ENCODE measurements at places on chromosomes 16 and 17.

DNA sequence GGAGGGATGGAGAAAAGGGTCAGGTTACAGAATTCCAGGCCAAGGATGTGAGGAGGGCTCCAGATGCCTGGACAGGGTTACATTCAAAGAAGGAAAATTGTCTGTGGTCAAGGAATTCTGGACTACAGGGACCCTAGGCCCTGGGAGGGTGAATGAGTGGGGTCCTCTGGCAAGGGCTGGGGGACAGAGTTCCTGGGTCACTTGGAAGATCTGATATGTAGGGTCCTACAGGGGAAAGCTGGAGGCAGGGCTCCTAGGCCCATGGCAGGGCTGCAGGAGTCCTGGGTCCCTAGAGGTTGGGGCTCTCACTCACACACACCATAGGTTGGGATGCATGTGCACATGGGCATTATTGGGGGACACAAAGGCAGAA lies 46.3 kb upstream of the ACSM2B start:
- DNase-seq = no peak

GRCh38 chr17:4150096-4150495 lies 7.1 kb downstream of the CYB5D2 start:
- DNase-seq = no peak

- no peak for DNase-seq
These were observed 6.5 kb downstream of the FMNL1 start for GRCh38 chr17:45227926-45228762.

DNA sequence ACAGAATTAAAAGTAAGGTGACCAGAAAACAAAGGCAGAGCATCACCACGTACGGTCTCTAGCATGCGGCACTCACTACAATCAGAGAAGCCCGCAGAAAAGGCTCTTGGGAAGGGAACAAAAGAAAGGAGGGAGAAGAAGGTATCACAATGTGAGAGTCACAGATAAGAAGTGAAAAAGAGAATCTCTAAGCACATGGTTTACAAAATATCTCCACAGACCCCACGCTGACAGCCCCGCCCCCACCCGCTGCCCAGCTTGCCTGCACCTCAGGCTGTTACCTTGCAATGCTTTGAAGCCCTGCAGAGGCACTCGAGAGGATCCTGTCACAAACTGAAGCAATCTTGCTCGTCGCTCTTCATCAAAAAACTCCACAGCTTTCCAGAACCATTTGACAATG lies 40.5 kb downstream of the CEP95 start:
- no peak for DNase-seq

GRCh38 chr17:6558932-6559752 lies 2.8 kb upstream of the PITPNM3 start:
- no peak for DNase-seq

DNA sequence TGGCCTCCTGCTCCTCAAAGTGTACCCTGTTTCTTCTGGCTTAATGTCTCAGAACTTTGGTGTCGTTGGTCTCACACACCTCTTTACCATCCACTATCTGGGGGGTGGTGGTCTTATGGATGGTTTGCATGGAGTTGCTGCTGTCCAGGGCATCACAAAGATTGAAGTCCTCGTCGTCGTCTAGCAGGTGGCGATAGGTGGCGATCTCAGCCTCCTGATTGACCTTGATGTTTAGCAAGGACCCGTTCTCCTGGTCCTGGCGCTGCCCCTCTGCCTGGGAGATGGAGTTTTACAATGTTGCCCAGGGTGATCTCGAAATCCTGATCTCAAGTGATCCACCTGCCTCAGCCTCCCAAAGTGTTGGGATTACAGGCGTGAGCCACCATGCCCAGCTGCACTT lies 31.1 kb upstream of the HELZ start:
- no peak for DNase-seq

DNA sequence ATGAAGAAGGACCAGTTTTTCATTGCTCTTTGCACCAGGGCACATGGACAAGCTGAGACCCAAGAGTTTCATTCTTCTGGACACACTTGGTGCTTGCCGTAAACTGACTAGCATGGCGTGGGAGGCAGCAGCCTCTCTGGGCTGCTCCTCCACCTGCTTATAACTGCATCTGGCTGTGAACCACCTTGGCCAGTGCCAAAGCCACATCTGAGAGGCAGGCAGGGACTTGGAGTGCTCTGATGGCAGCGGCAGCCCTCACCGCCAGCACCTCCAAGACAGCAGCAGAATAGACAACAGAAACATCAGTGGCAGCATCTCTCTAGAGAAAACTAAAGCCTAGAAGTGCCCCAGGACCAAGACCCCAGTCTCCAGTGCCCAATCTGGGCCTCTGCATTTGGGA lies 4.7 kb downstream of the KRT37 start:
- DNase-seq = no peak

DNA sequence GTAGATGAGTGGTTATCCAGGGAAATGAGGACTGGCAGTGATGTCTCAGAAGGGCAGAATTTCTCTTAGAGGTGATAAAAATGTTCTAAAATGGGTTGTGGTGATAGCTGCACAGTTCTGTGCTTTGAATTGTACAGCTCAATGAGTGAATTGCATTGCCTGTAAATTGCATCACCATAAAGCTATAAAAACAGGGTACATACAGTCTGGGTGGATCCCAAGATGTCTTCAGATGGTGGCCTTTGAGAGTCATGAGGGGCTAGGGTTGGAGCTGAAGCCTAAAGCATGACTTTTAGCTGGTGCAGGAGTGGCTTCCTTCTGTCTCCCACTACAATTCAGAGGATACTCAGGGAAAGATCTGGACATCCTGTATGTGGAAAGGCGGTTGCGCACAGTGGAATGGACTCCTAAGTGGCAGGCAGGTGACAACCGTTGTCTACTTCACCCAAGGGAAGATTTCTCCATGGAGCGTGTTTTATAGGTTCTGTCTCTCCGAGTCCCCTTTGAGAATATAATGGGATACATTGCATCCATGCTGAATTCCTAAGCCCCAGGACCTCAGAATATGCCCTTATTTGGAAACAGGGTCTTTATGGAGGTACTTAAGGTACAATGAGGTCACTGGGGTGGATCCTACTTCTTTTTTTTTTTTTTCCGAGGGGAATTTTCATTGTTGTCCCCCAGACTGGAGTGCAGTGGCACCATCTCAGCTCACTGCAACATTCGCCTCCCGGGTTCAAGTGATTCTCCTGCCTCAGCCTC lies 1.6 kb upstream of the IL32 start:
- DNase-seq = no peak

GRCh38 chr17:39639566-39640458 lies 2.9 kb downstream of the STARD3 start:
- no peak for DNase-seq

DNA sequence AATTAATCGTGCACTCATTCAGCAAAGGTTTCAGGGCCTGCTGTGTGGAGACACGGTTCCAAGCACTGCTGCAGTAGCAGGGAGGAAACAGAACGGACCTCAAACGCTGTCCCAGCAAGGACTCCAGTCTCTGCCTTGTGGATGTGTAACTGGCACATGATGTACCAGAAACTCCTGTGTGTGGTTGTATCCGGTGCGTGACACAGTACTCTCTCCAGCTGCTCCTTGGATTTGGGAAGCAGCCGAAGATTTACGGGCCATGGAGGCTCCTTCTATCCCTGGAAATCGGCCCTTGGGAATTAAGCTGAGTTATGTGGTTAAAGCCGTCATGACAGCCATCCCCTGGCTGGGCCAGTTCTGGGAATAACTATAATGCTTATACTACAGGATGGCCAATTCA lies 8.5 kb upstream of the ANKRD11 start:
- no peak for DNase-seq

DNA sequence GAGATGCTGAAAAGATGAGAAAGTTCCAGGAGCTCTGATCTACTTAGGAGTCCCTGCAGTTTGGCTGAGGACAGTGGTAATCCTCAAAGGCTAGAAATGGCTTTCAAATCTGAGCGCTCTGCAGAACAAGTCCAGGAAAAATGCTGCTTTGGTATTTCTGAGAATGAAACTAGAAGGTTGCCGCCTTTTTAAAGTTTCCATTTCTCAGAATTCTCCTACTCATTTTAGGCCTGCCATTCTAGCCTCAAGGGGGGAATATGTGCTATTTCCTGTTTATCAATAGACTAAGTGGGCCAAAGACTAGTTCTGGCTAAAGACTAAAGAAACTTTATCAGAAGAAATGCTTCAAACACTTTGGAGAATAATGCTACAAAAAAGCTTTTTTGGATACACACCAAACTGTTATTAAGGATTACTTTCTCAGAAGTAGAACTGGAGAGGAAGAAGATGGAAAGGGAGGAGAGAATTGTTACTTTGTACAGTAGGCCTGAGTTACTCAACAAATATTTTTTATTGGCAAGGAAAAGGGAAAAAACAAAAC lies at the start of gene SLFN12L:
SLFN12L (minus strand) TSS at position 78 of the 541 bp plus-strand sequence. CDS start 15,314 bp downstream, outside the sequence.
- no peak for DNase-seq

- DNase-seq = no peak
These were observed 63.9 kb downstream of the NXN start for GRCh38 chr17:915538-916201.

GRCh38 chr16:13139661-13140241 lies 238.4 kb downstream of the SHISA9 start:
- DNase-seq = no peak

- no peak for DNase-seq
These were observed 26.0 kb downstream of the FCSK start for GRCh38 chr16:70480127-70481105.

DNA sequence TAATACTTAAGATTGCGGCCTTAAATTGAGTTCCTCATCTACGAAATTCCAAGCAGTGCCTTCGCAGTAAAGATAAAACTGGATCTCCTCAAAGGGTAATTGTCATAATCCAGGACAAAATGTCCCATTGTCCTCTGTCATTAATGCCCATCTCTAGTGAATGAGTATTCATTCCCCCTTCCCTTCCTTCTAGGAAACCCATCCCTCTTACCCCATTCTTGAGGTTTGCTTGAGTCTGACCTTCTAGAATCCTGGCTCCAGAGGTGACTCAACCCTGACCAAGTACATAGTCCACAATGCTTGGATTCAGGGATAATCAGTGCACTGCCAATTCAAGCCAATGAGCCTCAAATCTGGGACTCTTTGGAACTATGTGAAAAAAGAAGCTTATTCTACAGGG lies 47.0 kb upstream of the MAF start:
- no peak for DNase-seq

GRCh38 chr17:8160224-8160577 lies 2.5 kb downstream of the VAMP2 start:
- DNase-seq = no peak

DNA sequence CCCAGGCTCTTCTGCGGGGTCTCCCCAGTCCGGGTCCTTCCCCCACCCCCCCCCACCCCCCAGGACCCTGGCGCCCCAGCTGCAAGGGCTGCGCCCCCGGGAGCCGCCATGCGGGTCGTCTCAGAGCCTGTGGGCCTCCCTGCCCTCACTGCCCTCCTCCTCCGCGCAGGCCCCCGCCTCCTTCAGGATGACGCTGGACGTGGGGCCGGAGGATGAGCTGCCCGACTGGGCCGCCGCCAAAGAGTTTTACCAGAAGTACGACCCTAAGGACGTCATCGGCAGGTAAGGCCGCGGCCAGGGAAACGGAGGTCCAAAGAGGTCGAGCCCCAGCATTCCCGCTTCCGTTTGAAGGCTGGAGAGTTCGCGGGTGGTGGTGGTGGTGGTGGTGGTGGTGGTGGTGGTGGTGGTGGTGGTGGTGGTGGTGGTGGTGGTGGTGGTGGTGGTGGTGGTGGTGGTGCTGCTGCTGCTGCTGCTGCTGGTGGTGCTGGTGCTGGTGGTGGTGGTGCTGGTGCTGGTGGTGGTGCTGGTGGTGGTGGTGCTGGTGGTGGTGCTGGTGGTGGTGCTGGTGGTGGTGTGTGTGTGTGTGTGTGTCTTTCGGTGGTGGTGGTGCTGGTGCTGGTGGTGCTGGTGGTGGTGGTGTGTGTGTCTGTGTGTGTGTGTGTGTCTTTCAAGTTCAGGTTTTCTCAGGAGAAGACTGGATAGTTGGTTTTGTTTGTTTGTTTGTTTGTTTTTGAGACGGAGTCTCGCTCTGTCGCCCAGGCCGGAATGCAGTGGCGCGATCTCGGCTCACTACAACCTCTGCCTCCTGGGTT lies 615 bp downstream of the PHKG2 start:
- no peak for DNase-seq

All from AG09309 (cell line).